ENCODE measurements at places on chromosomes 4 and X. TPM values are rescaled to one million over a fixed set of nuclear protein-coding genes. Genes with fewer than 3 reads are reported as not detected.

The RAB28 gene
- total RNA-seq: 19.5 TPM

- H3K27ac ChIP-seq: peak overlapping the region; percentile 2
- H3K36me3 ChIP-seq: no peaks in the 10 kb centered on the region
- H3K4me3 ChIP-seq: no peak overlapping the region
- H3K4me1 ChIP-seq: peaks cover 22% of the 10 kb centered on the region
Measured at GRCh38 chr4:142817442-142817841, 28.7 kb downstream of the INPP4B start.

DNA sequence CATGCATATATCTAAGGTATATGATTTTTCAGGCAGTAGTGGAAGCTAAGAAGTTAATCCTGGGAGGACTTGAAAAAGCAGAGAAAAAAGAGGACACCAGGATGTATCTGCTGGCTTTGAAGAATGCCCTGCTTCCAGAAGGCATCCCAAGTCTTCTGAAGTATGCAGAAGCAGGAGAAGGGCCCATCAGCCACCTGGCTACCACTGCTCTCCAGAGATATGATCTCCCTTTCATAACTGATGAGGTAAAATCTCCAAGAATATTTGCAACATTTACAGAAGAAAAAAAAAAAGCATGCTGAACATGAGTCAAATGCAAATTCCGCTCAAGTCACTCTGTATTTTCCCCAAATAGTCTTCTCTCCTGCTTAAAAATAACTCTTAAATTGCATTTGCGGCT is 32.1 kb downstream of the MTTP start:
- H3K4me3 ChIP-seq: no peak overlapping the region
- H3K27me3 ChIP-seq: no peaks in the 10 kb centered on the region
- DNase-seq: no peak
- H3K27ac ChIP-seq: no peak overlapping the region
- H3K36me3 ChIP-seq: no peaks in the 10 kb centered on the region
- no peaks in the 10 kb centered on the region for H3K4me1 ChIP-seq

The KCND1 gene
- total RNA-seq: 0.95 TPM

DNA sequence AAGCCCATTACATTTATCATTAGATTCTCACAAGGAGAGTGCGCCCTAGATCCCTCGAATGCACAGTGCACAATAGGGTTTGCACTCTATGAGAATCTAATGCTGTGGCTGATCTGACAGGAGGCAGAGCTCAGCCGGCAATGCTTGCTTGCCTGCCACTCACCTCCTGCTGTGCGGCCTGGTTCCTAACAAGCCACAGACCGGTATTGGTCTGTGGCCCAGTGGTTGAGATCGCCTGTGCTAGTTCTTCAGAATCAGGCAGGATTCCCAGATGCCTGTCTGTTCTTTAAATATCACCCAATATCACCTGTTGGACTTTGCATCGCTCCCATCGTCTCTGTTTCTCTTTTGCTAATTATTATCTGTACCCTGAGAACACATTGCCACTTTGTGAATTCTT is 14.0 kb downstream of the DSPP start:
- no peaks in the 10 kb centered on the region for H3K36me3 ChIP-seq
- H3K27ac ChIP-seq: no peak overlapping the region
- H3K4me3 ChIP-seq: no peak overlapping the region
- H3K27me3 ChIP-seq: no peaks in the 10 kb centered on the region

- H3K27ac ChIP-seq: no peak overlapping the region
- no peaks in the 10 kb centered on the region for H3K36me3 ChIP-seq
- no peak for DNase-seq
- H3K4me3 ChIP-seq: no peak overlapping the region
- H3K27me3 ChIP-seq: peaks cover 9% of the 10 kb centered on the region
- H3K4me1 ChIP-seq: no peaks in the 10 kb centered on the region
Measured at GRCh38 chr4:54213761-54214160, 15.3 kb upstream of the PDGFRA start.

- no peak for DNase-seq
- H3K27ac ChIP-seq: no peak overlapping the region
- no peak overlapping the region for H3K4me3 ChIP-seq
- no peaks in the 10 kb centered on the region for H3K27me3 ChIP-seq
- no peaks in the 10 kb centered on the region for H3K4me1 ChIP-seq
Measured at GRCh38 chr4:40130401-40131036, 66.3 kb upstream of the RHOH start.

The GABRE gene
- total RNA-seq: 81.0 TPM

DNA sequence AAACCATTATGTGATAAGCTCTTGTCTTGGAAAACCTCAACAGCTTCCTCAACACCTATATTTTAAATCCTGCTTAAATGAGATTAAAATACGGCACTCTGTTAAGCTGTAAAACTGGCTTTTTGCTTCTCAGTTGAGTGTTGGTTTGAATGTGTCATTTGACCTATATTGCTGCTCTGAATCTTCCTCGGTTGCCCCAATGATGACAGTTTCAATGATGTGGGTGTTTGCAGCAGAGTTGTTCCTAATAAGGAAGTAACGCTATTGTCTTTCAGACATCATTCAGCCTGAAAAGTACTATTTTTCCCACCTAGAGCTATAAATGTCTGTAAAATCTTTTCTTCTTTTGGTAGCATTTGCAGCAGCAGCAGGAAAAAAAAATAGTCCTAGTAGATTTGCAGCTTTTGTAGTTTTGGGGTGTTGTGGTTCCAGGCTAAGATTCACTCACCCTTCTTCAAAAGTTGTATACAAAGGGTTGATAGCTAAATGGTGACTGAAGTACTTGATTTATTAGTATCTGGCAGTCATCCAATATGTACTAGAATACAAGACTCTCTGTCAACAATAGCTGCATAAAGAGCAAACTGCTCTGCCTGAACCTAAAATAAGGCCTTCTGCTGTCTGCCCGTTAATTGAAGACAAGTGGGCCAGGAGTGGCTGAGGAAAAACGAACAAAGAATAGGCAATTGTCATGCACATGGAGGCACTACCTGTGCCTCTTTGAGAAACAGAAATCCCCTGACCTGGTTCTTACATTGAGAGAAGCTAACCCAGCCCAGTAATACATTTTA is 333.1 kb downstream of the IL1RAPL1 start:
- no peak overlapping the region for H3K4me3 ChIP-seq
- no peaks in the 10 kb centered on the region for H3K27me3 ChIP-seq
- H3K36me3 ChIP-seq: no peaks in the 10 kb centered on the region
- DNase-seq: no peak
- no peak overlapping the region for H3K27ac ChIP-seq

DNA sequence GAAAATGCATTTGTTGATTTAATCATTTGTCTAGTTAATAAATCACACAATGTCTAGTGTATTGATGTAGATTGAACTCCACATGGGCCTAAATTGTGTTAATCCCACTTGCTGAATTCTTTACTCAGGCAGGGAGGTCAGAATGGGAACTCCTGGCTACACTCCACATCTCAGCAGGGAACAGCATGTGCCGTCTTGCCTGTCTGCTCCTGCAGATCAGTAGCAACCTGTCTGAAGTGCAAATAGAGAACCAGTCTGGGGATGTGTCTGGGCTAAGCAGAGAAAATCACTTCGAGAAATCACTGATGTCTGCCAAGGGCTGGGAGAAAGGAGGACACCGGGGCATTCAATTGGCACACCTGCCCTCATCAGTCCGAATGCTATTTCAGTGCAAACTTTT is 16.5 kb upstream of the MXRA5 start:
- no peaks in the 10 kb centered on the region for H3K4me1 ChIP-seq
- H3K27ac ChIP-seq: no peak overlapping the region
- DNase-seq: no peak
- no peaks in the 10 kb centered on the region for H3K36me3 ChIP-seq
- no peak overlapping the region for H3K4me3 ChIP-seq

DNA sequence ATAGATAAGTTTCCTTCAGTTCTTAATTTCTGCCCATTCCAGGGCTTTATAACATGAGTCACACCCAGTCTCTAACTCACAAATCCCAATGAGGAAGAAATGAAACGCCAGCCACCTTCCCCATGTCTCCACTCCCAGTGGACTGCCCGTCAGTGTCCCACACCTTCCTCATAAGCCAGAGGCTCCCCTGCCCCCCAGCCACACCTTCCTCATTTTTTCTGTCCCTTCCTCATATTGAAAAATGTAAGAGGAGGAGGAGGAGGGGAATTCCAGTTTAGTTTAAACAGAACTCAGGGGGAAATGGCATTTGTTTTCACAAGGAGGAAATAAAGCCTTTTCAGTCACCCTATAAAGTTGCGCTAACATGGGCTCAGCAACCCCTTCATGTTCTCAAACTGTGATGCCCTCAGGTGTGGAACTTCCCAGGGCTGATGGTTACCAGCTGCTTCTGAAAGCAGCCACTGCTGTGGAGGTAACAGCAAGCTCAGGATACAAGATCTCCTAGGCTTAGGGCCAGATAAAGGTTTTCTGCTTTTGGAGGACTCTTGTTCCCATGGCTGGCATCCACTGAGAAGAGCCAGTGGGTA is 97.8 kb downstream of the PARM1 start:
- H3K4me1 ChIP-seq: peaks cover 55% of the 10 kb centered on the region
- H3K36me3 ChIP-seq: no peaks in the 10 kb centered on the region
- H3K27ac ChIP-seq: peak overlapping the region; percentile 71
- peak; percentile 82 for DNase-seq
- H3K4me3 ChIP-seq: no peak overlapping the region
- H3K27me3 ChIP-seq: no peaks in the 10 kb centered on the region

DNA sequence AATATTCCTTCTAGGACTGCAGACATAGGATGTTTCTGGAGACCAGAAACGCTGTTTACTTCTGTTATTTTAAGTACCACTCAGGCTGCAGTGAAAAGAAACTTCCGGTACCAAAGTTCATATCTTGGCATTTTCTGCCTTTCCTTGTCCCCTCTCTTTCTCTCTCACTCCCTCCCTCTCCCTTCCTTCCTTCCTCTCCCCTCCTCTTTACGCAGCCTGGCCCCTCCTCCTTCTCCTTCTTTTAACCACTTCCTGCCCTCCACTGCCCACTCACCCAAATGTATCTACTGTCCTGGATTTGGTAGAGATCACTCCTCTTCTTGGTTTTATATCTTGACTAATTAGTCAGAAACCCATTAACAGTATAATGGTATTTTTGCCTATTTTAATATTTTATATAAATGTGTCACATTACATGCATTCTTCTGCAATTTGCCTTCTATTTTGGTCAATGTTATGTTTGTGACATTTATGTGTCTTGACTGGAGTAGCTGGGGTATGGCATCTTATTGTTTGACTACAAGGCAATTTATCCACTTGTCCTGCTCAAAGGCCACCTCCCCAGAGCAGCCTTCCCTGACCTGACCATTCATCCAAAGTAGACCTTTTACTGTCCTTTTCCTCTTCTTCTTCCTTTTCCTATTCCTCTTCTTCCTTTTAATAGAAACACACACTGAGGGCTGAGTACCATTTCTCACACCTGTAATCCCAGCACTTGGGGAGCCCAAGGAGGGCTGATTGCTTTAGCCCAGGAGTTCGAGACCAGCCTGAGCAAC is 56.9 kb downstream of the BCOR start:
- no peak overlapping the region for H3K27ac ChIP-seq
- H3K36me3 ChIP-seq: no peaks in the 10 kb centered on the region
- no peaks in the 10 kb centered on the region for H3K27me3 ChIP-seq
- no peak for DNase-seq
- no peak overlapping the region for H3K4me3 ChIP-seq

The USP38 gene
- 47.6 TPM for total RNA-seq

GRCh38 chrX:3393178-3393577 is 46.7 kb upstream of the MXRA5 start:
- no peaks in the 10 kb centered on the region for H3K4me1 ChIP-seq
- no peaks in the 10 kb centered on the region for H3K27me3 ChIP-seq
- DNase-seq: no peak
- no peak overlapping the region for H3K27ac ChIP-seq
- no peak overlapping the region for H3K4me3 ChIP-seq

Data from transverse colon (tissue), 4 donors.